ENCODE measurements at places on chromosomes 3 and 15.

DNA sequence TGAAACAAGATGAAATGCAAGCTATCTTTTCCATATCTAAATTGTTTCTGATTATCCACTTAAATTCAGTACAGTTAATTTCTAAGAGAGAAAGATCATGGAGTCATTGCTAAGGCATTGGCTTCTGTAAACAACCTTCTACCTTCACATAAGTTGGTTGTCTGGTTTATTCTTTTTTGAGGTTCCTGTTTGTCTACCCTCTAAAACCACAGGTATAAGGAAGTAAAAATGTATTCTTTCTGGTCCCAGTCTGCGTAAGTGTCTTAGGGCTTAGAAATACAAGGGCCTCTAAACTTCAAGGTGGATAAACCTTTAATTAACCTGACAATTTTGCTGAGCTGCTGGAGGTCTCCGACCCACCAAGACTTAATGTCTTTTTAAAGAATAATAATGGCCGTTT is 3.6 kb upstream of the ATOSA start:
- DNase-seq, result no peak

DNA sequence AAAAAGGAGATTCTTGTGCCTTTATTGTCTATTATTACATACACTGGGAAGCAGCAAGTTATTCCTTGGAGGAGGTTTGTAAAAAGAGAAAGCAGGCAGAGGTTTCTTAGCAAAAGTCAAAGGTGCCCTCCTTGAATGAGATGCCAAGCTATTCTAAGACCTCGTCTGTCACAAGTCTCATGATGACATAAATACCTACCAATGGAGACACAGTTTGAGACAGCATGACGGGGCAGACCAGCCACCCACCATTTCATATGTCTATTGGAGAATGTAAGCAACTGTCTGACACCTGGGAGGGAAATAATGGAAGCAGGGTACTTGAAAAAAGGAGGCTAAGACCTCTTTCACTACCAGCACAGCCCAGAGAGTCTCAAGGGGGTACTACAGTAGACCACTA is 2.2 kb downstream of the RGMA start:
- DNase-seq, result no peak

DNA sequence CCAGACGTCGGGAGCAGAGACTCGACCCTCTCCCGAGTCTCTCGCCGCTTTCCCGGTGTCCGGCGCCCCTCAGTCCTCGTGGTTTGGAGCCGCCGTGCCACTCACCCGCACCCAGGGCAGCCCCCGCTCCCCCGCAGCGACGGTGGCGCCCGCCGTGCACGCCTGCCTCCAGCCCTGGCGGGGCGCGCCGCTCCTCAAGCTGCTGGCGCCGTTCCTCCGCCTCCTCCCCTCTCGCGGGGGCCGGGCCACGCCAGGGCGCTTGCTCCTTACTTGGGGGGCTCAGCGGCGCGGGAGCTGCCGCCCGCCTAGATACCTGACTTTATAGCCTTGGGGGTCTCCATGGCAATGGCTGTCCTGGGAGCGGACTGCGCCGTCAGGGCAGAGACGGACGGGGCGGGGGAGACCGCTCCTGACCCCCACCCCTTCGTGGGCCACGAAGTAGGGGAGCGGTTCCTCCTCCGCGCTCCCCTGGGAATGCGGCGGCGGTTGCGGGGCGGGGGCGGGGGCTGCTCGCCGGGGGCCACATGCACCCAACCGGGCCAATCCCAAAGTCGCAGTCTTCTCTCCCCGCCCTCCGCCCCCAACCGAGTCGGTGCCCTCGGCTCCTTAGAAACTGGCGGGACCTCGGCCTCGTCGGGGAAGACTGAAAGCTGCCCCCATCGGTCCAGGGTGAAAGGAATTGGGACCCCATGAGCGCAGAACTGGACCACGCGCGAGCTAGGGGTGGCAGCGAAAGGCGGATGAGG is at the start of gene ANKRD63:
Gene ANKRD63 (minus strand): TSS at position 196 of the 746 bp plus-strand sequence. CDS start 478 bp downstream, outside the sequence.
- DNase-seq, result peak; percentile 27

DNA sequence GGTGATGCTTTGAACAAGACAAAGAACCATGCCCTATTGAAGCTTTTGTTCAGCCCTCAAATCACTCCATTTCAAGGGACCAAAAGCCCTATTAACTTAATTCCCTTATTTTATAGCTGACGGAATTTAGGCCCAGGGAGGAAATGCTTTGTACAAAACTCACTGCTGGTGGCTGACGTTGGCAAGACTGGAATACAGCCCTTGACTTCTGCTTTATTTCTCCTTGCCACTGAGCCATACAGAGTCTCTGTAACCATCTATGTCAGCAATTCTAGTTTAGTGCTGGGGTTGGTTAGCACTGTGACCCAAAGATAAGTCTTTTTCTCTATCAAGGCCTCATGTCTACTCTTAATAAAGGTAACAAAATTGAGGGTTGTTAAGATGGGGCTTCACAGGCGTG is 316.1 kb upstream of the TPRG1 start:
- DNase-seq, result no peak

DNA sequence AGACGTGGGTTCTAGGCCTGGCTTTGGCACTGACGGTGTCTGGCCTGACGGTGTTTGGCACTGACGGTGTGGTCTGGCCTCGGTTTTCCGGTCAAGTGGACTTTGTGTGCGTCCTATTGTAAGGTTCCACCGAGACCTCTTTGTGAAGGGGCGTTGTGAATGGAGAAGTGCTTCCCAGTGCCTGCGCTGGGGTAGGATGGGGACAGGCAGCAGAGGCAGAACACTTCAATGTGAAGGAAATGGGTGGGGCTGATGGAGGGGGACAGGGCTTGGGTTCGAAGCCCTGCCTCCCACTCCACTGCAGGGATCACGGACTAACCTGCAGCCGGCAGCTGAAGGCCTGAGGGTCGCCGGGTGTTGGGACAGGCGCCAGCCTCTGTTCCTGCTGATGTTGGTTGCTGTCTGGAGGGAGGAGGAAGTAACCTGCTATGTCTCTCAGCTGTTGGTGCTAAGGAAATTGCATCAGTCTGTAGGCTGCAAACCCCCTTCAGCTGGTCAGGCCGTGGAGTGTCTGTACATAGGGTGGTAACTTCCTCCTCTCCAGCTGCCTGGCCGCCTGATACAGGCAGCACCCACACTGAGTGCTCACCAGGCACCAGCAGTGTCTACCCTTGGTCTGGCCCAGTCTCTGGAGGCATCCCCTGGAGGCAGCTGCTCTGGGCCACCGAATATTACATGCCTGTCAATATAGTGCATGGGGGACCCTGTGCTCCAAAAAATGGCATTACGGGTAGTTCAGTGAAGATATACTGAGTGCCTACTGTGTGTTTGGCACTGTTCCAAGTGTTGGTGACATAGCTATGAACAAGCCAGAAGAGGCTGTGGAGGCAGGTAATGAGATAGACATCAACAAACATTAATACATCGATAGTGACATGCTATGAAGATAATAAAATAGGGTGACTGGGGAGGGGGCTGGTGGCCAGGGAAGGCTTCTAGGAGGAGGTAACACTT is 1.1 kb downstream of the TM6SF1 start:
- DNase-seq, result no peak

DNA sequence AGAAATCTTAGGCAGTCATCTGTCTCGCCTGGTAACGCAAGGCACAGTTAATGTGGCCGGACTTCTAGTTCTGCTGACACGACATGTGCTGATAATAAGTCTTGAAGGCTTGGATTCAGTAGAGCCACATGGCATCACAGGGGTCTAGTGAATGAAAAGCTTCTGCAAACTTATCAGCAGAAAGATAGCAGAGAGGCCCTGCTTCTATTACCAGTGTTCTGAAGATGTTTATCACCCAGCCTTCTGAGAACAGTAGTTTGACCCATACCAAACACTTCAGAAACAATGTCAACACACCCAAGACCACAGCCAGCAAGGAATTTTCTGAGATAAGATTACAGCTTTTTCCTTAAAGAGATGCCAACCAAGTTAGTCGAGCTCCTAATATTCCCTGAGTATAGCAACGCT is 102.7 kb upstream of the UMPS start:
- DNase-seq, result no peak

DNA sequence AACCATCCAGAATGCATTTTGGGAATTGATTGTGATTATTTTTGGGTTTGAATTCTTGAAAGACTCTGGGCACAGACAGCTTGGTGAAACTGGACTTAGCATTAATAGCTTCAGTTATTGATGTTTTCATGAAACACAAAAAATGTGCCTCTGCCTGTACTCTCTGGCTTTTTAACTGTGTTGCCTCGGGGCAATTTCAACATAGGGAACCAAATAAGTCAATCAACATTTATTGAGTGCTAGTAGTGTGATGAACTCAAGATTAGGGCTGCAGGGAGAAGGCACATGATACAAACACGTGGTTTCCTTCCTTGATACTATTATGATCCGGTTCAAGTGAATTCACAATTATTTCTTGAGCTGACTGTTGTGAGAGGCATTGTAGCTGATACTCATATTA is 50.8 kb downstream of the UNC13C start:
- DNase-seq, result no peak

GRCh38 chr15:43775411-43775965 is 1.3 kb downstream of the ELL3 start:
- no peak for DNase-seq

DNA sequence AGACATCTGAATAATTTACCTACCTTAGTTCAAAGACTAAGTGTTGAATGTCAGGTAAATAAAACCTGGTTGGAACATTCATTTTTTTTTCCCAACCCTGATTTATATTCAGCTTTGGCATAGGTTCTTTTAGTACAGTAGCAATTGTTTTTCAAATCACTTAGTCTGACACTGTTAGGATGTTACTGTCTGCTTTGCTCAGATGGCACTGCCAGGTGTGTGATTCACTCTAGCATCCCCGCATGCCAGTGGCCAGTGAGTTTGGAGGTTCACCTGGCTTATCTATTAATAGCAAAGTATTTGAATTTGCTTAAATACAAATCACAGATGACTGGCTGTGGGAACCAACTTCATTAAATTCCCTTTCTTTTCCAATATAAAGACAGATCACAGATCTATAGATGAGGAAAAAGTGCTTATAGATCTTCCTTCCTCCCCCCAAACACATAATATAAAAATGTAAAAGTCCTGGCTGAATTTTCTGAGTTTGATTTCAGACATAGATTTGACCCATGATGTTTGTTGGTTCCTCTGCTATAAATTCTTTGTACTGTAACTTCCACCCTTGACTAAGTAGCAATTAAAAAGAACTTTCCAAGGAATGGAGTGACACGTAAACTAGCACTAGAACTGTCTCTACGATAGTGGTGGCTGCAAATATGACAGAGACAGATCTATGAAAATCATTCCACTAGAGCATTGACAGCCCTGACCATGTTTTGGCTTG is 3.9 kb downstream of the THBS1 start:
- DNase-seq, result no peak

GRCh38 chr3:44468572-44469520 is 8.6 kb downstream of the ZNF445 start:
- no peak for DNase-seq

DNA sequence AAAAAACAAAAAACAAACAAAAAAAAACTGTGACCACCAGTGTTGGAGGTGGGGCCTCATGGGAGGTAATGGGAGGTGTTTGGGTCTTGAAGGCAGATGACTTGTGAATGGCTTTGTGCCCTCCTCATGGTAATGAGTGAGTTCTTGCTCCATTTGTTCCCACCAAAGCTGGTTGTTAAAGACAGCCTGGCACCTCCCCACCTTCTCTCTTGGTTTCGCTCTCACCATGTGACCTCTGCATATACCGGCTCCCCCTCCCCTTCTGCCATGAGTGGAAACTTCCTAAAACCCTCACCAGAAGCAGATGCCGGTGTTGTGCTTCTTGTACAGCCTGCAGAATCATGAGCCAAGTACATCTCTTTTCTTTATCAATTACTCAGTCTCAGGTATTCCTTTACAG is 61.5 kb upstream of the ATP11B start:
- no peak for DNase-seq
